Activated CD4-positive, alpha-beta T cell treated with anti-CD3 and anti-CD28 coated beads for 36 hours (primary cell): ENCODE measurements at places on chromosomes 7 and 10.

GRCh38 chr7:17206349-17206905 lies 92.0 kb upstream of the AHR start:
- no peak for DNase-seq
- H3K4me1 ChIP-seq: no peaks in the 10 kb centered on the region
- H3K27me3 ChIP-seq: no peaks in the 10 kb centered on the region
- H3K36me3 ChIP-seq: no peaks in the 10 kb centered on the region

- DNase-seq: no peak
- H3K36me3 ChIP-seq: no peaks in the 10 kb centered on the region
- no peak overlapping the region for H3K27ac ChIP-seq
Observed at GRCh38 chr10:34347131-34347530, 468.0 kb downstream of the PARD3 start.

DNA sequence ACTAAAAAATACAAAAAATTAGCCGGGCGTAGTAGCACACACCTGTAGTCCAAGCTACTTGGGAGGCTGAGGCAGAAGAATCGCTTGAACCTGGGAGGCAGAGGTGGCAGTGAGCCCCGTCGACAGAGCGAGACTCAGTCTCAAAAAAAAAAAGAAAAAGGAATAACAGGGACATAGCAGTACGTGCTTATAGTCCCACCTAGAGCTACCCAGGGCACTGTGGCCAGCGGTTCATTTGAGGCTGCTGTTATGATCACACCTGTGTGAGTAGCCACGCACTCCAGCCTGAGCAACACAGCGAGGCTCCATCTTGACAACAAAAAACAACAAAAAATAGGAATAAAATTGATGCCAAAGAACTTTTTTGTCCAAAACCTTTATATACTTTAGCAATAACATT lies 17.1 kb downstream of the WAPL start:
- DNase-seq: no peak
- H3K27ac ChIP-seq: peak overlapping the region; percentile 43
- peaks cover 20% of the 10 kb centered on the region for H3K36me3 ChIP-seq
- H3K27me3 ChIP-seq: no peaks in the 10 kb centered on the region

DNA sequence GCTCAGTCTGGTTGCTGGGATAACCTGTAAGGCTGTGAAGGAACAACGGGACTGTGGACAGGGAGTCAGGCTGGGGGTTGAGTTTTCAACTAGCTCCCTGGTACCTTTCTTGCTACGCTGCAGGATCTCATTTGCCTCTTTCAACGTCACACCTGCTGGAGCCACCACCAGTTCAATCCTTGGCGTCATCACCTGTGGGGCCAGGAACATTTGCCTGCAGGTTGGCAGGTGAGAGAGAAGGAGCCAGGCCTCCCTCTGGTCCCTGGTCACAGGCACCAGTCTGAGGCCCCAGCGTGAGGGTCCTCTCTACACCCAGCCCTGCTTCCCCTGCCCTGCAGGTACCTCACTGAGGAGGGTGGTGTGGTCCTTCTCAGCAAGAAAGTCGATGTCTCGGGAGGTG lies 9.8 kb downstream of the IMPDH1 start:
- no peaks in the 10 kb centered on the region for H3K27me3 ChIP-seq
- no peak for DNase-seq
- no peak overlapping the region for H3K27ac ChIP-seq
- H3K4me3 ChIP-seq: no peak overlapping the region

GRCh38 chr7:136245327-136246004 lies 268.3 kb upstream of the MTPN start:
- H3K4me1 ChIP-seq: no peaks in the 10 kb centered on the region
- no peak overlapping the region for H3K4me3 ChIP-seq
- no peaks in the 10 kb centered on the region for H3K36me3 ChIP-seq
- no peaks in the 10 kb centered on the region for H3K27me3 ChIP-seq
- no peak for DNase-seq
- no peak overlapping the region for H3K27ac ChIP-seq

- no peak for DNase-seq
- H3K27ac ChIP-seq: no peak overlapping the region
- H3K36me3 ChIP-seq: no peaks in the 10 kb centered on the region
- H3K27me3 ChIP-seq: no peaks in the 10 kb centered on the region
- no peaks in the 10 kb centered on the region for H3K4me1 ChIP-seq
- H3K4me3 ChIP-seq: no peak overlapping the region
Observed at GRCh38 chr7:51774178-51774577, 457.6 kb upstream of the COBL start.

DNA sequence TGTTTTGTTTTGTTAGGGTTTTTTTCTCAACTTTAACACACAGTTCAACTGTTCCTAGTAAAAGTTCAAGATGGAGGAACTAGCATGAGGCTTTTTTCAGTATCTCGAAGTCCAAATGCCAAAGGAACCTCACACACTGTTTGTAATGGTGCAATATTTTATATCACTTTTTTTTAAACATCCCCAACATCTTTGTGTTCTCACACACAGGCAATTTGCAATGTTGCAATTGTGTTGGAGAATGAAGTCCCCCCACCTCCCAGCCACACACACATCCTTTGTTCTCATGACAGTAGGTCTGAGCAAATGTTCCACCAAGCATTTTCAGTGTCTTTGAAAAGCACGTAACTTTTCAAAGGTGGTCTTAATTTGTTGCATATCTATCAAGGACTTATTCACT lies 120.9 kb downstream of the TWIST1 start:
- H3K27ac ChIP-seq: no peak overlapping the region
- no peaks in the 10 kb centered on the region for H3K36me3 ChIP-seq
- DNase-seq: no peak
- no peak overlapping the region for H3K4me3 ChIP-seq

DNA sequence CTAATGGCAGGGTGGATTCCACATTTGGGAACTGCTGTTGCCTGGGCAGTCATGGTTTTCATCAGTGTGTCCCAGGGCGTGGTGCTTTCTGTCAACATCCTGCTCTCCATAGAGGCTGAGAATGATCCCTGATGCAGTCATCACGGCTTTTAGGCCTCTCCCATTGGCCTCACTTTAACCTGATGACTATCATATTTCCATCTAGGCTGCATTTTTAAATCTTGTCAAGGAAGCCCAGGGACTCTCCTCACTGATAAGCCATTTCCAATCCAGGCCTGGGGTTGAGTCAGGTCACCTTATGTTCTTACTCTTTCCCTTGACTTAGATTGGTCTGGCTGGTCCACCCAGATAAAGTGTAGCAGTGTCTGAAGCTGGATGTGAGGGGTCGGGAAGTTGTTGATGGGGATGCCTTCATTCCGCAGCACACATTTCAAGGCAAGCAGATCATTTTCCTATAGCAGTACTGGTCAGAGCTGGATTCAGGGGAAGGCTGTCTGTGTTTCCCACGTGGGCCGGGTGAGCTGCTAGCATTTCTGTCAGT lies 177.0 kb downstream of the AUTS2 start:
- H3K27me3 ChIP-seq: no peaks in the 10 kb centered on the region
- no peaks in the 10 kb centered on the region for H3K36me3 ChIP-seq
- no peak overlapping the region for H3K4me3 ChIP-seq
- H3K27ac ChIP-seq: no peak overlapping the region

GRCh38 chr7:71616217-71616616 lies 484.3 kb downstream of the GALNT17 start:
- H3K27ac ChIP-seq: no peak overlapping the region
- no peaks in the 10 kb centered on the region for H3K36me3 ChIP-seq
- no peak overlapping the region for H3K4me3 ChIP-seq
- no peaks in the 10 kb centered on the region for H3K4me1 ChIP-seq
- DNase-seq: no peak

GRCh38 chr7:27134392-27134791 lies 3.8 kb upstream of the HOXA4 start:
- H3K27ac ChIP-seq: peak overlapping the region; percentile 49
- peak; percentile 39 for DNase-seq
- no peak overlapping the region for H3K4me3 ChIP-seq
- peaks cover 19% of the 10 kb centered on the region for H3K4me1 ChIP-seq

- no peak for DNase-seq
- H3K27ac ChIP-seq: no peak overlapping the region
- H3K4me3 ChIP-seq: no peak overlapping the region
- H3K4me1 ChIP-seq: no peaks in the 10 kb centered on the region
Observed at GRCh38 chr7:133730360-133730759, 396.8 kb upstream of the LRGUK start.

- peaks cover 8% of the 10 kb centered on the region for H3K36me3 ChIP-seq
- H3K4me1 ChIP-seq: peaks cover 51% of the 10 kb centered on the region
- H3K27ac ChIP-seq: no peak overlapping the region
- DNase-seq: no peak
- H3K4me3 ChIP-seq: no peak overlapping the region
Observed at GRCh38 chr10:31888442-31888841, 40.2 kb downstream of the ARHGAP12 start.

DNA sequence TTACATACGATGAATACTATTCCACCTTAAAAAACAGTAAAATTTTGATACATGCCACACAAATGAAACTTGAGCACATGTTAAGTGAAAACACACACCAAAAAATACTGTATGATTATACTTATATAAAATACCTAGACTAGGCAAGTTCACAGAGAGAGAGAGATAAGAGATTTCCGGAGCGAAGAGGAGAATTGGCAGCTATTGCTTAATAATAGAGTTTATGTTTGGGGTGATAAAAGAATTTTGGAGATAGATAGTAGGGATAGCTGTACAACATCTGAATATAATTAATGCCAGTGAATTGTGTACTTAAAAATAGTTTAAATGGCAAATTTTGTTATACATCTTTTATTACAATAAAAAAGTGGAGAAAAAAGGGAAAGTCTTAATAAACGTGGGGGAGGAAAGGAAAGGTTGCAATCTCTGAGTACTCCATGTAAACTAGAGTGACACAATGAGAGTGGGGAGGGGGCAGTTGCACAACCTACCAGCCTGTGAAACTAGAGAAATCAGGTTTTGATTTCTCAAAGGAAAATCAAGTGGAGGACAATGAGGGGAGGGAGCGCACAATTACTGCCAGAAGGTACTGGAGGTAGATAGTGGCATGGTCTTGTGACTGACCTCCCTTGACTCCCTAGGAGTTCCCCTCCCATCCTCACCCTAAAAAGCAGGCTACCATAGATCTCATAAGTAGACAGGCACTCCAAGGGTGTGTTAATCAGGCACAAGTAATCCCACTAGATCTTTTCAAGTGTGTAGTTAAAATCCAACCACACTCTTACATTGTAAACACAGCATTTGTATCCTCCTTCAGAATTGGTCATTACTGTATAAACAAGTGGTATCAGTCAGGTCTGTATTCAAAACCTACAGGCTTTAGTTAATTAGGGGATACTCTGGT lies 31.6 kb upstream of the ANK3 start:
- H3K36me3 ChIP-seq: peaks cover 4% of the 10 kb centered on the region
- DNase-seq: no peak
- H3K27me3 ChIP-seq: no peaks in the 10 kb centered on the region
- H3K4me1 ChIP-seq: peaks cover 26% of the 10 kb centered on the region
- no peak overlapping the region for H3K4me3 ChIP-seq
- no peak overlapping the region for H3K27ac ChIP-seq

GRCh38 chr10:124739119-124739921 lies 4.9 kb downstream of the FAM53B start:
- no peak for DNase-seq
- H3K4me3 ChIP-seq: peak overlapping the region; percentile 1
- peaks cover 82% of the 10 kb centered on the region for H3K4me1 ChIP-seq
- peaks cover 7% of the 10 kb centered on the region for H3K27me3 ChIP-seq
- H3K27ac ChIP-seq: peak overlapping the region; percentile 55
- peaks cover 6% of the 10 kb centered on the region for H3K36me3 ChIP-seq

DNA sequence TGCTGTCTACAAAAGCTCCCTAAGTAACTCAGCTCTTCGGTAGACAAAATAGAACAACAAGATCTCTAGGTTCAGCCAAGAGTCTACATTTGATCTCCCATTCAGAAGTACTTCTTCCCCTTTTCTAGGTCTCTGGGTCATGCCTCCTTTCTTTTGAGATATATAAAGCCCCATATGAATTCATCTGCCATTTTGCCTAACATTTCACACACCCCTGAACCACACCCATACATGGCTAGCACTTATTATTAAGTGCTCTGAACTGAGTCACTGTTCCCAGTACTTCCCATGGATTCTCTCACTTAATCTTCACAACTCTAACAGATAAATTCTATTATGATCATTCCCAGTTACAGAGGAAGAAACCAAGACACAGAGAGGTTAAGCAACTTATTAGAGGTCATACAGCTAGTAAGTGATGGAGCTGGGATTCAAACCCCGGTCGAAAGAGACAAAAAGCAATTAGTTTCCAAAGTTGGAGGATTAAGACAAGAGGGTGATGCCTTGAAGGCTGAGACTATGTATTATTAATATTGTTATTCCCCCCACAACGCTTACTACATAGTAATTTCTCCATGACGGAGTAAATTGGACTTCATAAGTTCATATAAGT lies 17.3 kb downstream of the MYOF start:
- no peaks in the 10 kb centered on the region for H3K27me3 ChIP-seq
- DNase-seq: no peak
- peaks cover 14% of the 10 kb centered on the region for H3K36me3 ChIP-seq
- H3K4me3 ChIP-seq: no peak overlapping the region
- H3K27ac ChIP-seq: no peak overlapping the region
- peaks cover 25% of the 10 kb centered on the region for H3K4me1 ChIP-seq

- no peaks in the 10 kb centered on the region for H3K36me3 ChIP-seq
- DNase-seq: peak; percentile 77
- H3K4me1 ChIP-seq: peaks cover 6% of the 10 kb centered on the region
- peaks cover 34% of the 10 kb centered on the region for H3K27me3 ChIP-seq
Observed at GRCh38 chr7:65269150-65269856, 104.4 kb upstream of the ZNF92 start.

- peaks cover 5% of the 10 kb centered on the region for H3K27me3 ChIP-seq
- no peak overlapping the region for H3K27ac ChIP-seq
- H3K36me3 ChIP-seq: peaks cover 2% of the 10 kb centered on the region
- no peaks in the 10 kb centered on the region for H3K4me1 ChIP-seq
Observed at GRCh38 chr7:19648791-19649190, 60.0 kb downstream of the POLR1F start.

GRCh38 chr10:102310361-102311024 lies 65.2 kb downstream of the GBF1 start:
- DNase-seq: no peak
- H3K36me3 ChIP-seq: peaks cover 9% of the 10 kb centered on the region
- peaks cover 53% of the 10 kb centered on the region for H3K4me1 ChIP-seq

DNA sequence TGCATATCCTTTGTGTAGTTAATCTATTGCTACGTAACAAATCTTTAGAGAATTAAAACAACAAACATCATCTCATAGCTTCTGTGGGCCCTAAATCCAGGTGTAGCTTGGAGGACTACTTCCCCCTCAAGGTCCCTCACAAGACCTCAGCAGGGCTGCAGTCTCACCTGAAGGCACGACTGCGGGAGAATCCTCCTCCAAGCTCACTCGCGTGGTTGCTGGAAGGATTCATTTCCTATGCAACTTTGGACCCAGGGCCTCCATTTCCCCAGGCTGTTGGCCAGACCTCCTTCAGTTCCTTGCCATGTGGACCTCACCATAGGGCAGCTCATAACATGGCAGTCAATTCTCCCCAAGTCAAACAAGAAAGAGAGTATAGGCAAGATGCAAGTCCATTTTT lies 140.4 kb downstream of the OAT start:
- no peak overlapping the region for H3K4me3 ChIP-seq
- H3K4me1 ChIP-seq: no peaks in the 10 kb centered on the region
- DNase-seq: no peak

- H3K27ac ChIP-seq: no peak overlapping the region
- no peak for DNase-seq
- peaks cover 11% of the 10 kb centered on the region for H3K27me3 ChIP-seq
- no peak overlapping the region for H3K4me3 ChIP-seq
- H3K36me3 ChIP-seq: no peaks in the 10 kb centered on the region
Observed at GRCh38 chr7:121178869-121179497, 149.8 kb upstream of the WNT16 start.

GRCh38 chr7:141381794-141382427 lies 169.3 kb upstream of the AGK start:
- H3K27ac ChIP-seq: no peak overlapping the region
- H3K36me3 ChIP-seq: no peaks in the 10 kb centered on the region
